ENCODE measurements at places on chromosomes 6 and 20.

- no peak for DNase-seq
Observed at GRCh38 chr6:14499841-14500240, 382.3 kb downstream of the CD83 start.

- no peak for DNase-seq
Observed at GRCh38 chr20:63411898-63412631, 50.9 kb upstream of the CHRNA4 start.

- no peak for DNase-seq
Observed at GRCh38 chr6:139521338-139521737, 146.9 kb upstream of the CITED2 start.

DNA sequence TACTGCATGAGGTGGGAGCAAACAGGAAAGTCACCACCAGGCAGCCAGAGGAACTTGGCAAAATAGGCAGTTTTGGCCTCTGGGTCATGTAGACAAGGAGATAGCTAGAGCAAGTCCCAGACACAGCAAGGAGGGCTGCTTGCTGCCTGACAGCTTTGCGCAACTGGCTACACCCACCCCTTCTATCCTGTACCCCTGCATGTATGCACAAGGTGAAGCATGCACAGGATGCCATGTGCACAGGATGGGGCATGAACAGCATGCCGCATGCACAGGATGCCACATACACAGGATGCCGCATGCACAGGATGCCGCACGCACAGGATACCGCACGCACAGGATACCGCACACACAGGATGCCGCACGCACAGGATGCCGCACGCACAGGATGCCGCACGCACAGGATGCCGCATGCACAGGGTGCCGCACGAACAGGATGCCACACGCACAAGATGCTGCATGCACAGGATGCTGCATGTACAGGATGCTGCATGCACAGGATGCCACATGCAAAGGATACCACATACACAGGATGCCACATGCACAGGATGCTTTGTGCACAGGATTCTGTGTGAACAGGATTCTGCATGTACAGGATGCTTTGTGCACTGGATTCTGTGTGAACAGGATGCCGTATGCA, 104.9 kb upstream of the IYD start:
- peak; percentile 50 for DNase-seq

GRCh38 chr6:165873976-165874375, 210.9 kb upstream of the PDE10A start:
- no peak for DNase-seq

GRCh38 chr20:12410783-12411182, 493.1 kb downstream of the BTBD3 start:
- DNase-seq, result no peak

DNA sequence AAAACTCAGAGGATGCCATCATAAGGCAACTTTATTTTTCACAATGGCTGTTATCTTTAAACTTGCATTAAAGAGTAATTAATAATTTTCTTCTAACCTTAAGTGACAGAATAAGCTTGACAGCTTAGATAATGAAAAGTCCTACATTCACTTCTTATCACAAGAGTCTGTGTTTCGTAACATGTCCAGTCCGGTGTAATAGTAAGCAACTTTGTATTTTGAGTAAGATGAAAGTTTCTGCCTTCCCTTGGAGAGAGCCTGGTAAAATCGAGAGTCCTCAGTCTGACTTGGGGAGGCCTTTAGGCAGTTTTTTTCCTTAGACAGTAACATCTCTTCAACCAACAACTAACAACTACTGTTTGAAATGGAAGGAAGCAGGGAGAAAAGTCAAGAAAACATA, 195.6 kb downstream of the GRM1 start:
- DNase-seq, result no peak

DNA sequence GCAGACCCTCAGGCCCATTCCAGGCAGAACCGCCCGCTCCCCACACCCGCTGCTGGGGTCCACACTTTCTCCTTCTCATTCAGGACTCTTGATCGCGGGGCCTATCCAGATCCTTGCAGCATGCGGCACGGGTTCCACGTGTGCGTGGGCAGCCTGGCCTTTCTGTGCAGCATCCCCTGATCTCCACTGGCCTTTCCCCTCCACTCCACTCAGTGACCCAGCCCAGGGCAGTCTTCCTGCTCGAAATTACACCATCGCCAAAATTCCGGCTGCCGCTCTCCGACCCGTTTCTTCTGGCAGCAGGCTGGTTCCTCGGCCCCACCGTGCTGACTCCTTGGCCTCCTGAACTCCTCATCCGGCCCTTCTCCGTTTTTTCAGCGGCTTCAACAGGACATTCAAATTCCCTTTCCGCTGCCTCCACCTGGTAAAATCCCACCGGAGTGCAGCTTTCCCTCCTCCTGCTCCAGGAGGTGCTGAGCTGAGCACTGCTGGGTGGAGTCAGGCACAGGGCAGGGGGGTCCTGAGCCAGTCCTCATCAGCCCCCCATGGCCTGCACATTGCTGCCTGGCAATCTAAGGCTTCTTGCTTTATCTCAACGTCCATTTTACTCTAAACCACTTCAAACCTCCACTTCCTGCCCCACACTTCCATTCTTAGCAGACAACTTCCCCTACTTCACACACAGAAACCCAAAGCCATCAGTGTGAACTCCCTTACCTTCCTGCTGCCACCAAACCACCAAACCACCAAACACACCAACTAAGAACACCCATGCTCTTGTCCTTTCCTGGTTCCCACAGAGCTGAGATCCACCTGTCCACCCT, 9.0 kb downstream of the SFT2D1 start:
- peak; percentile 57 for DNase-seq

DNA sequence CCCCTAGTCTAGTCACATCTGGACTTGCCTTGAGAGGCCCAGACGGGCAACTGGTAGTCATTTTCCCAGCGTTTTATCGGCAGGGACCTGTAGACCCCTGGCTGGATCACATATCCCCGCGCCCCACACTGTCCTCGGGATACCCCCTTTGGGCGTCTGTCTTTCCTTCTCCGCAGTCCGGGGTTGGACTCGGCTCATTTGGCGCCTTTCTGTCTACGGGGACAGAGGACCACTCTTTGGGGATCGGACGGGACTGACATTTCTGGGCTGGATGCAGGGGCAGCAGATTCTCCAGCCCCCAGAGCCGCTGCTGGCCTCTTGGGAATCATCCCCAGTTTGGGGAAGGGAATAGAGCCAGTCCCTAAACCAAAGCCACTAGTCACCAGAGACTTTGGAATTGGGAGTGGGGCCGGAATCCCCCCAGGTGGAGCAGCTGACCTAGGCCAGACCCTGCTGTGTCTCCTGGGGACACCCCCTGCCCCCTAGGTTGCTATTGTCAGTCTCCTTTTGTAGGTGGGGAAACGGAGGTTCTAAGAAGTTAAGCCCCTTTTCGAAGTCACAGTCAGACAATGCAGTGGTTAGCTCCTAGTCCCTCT, 734 bp downstream of the FAM110A start:
- DNase-seq, result no peak

GRCh38 chr6:125213939-125214338, 60.4 kb downstream of the TPD52L1 start:
- DNase-seq, result no peak

DNA sequence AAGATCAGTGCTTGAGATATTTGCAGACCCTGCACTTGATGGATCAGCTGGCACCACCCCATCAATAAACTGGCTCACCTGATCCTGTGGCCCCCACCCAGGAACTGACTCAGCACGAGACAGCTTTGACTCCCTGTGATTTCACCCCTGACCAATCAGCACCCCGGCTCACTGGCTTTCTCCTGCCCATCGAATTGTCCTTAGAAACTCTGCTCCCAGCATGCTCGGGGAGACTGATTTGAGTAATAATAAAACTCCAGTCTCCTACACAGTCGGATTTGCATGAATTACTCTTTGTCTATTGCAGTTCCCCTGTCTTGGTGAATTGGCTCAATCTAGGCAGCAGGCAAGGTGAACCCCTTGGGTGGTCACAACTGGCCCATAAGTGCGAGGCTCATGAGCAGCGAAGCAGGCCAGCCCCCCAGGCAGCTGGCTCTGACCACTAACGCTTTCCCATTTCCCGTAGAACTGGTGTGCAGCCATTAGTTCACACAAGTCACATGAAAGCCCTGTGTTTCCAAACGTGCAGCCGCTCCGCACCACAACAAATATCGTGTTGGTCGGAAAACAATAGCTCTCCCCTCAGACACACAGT, 79.6 kb downstream of the RSPH3 start:
- no peak for DNase-seq

GRCh38 chr20:60652046-60652445, 600.0 kb upstream of the CDH4 start:
- no peak for DNase-seq

All from activated CD4-positive, alpha-beta T cell treated with anti-CD3 and anti-CD28 coated beads, Interleukin-2, Interleukin-4, amounts not matched to agents 100 ng/mL and 50 ng/mL, durations not matched to agents 16 hours and 8 hours (primary cell).